ENCODE measurements at places on chromosomes 3 and 15.
A peak's percentile ranks its signal among the peaks of the same experiment; 100 is the strongest.

GRCh38 chr3:195102609-195103467 is 168.1 kb downstream of the XXYLT1 start:
- no peaks in the 10 kb centered on the region for H3K36me3 ChIP-seq
- no peak overlapping the region for H3K4me3 ChIP-seq
- no peak overlapping the region for H3K27ac ChIP-seq
- H3K27me3 ChIP-seq = no peaks in the 10 kb centered on the region
- no peaks in the 10 kb centered on the region for H3K4me1 ChIP-seq
- peak; percentile 26 for DNase-seq

DNA sequence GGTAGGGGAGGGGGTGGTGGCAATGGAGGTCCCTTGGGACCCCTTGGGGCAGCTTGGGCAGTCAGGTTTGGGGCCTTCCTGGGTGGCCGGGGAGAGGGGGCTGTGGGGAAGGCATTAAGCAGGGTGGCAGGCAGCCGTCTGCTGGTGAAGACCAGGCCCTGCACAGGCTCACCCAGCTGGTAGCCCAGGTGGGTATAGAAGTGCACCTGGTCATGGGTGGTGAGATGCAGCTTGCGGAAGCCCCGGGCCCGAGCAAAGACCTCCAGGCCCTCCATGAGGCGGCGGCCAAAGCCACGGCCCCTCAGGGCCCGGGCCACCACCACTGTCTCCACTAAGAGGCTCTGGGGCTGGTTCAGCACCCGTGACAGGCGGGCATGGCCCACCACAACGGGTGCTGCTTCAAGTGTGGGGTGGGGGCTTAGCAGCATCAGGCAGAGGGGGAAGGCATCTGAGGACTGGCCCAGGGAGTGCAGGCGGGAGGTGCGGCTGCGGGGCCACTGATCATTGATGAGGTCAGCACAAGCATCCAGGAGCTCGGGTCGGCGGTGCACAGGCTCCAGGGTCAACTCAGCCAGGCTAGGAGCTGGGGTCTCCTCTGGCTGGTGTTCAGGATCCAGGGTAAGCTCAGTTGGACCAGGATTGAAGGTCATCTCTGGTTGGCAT is 2.4 kb downstream of the HYAL3 start:
- H3K4me1 ChIP-seq = peaks cover 31% of the 10 kb centered on the region
- DNase-seq = no peak
- no peaks in the 10 kb centered on the region for H3K27me3 ChIP-seq
- no peak overlapping the region for H3K27ac ChIP-seq
- no peaks in the 10 kb centered on the region for H3K36me3 ChIP-seq

GRCh38 chr3:195764961-195765706 is 44.4 kb downstream of the MUC20 start:
- no peak for DNase-seq
- no peaks in the 10 kb centered on the region for H3K4me1 ChIP-seq
- no peak overlapping the region for H3K27ac ChIP-seq
- no peak overlapping the region for H3K4me3 ChIP-seq
- no peaks in the 10 kb centered on the region for H3K27me3 ChIP-seq

- no peak overlapping the region for H3K4me3 ChIP-seq
- DNase-seq = no peak
- no peak overlapping the region for H3K27ac ChIP-seq
- no peaks in the 10 kb centered on the region for H3K4me1 ChIP-seq
- no peaks in the 10 kb centered on the region for H3K27me3 ChIP-seq
- no peaks in the 10 kb centered on the region for H3K36me3 ChIP-seq
These were observed 83.3 kb upstream of the SLITRK3 start for GRCh38 chr3:165279471-165279870.

- no peak overlapping the region for H3K27ac ChIP-seq
- no peaks in the 10 kb centered on the region for H3K4me1 ChIP-seq
- H3K27me3 ChIP-seq = no peaks in the 10 kb centered on the region
These were observed 179.5 kb upstream of the NSMCE3 start for GRCh38 chr15:29449136-29449535.

DNA sequence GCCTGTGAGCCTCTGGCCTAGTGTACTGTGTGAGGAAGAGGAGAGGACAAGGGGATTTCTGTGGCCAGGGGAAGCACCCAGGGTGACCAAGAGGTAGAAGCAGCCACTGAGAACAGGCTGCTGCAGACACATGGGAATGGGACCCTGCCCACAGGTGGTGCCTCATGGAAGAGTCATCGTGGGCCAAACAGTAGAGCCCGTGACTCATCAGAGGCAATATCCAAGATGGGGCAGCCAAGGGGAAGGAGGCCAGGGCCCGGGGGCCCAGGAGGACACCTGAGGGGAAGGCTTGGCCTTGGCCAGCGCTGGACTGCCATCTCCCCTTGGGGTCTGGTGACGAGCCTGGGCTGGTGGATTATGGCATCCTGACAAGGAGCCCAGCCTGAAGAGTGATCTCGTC is 275.0 kb upstream of the LYSMD4 start:
- no peak for DNase-seq
- no peak overlapping the region for H3K27ac ChIP-seq
- H3K4me1 ChIP-seq = no peaks in the 10 kb centered on the region
- no peak overlapping the region for H3K4me3 ChIP-seq

- no peaks in the 10 kb centered on the region for H3K36me3 ChIP-seq
- H3K27me3 ChIP-seq = no peaks in the 10 kb centered on the region
- no peak overlapping the region for H3K4me3 ChIP-seq
- no peaks in the 10 kb centered on the region for H3K4me1 ChIP-seq
These were observed 99.1 kb downstream of the UBE2E2 start for GRCh38 chr3:23302271-23302670.

DNA sequence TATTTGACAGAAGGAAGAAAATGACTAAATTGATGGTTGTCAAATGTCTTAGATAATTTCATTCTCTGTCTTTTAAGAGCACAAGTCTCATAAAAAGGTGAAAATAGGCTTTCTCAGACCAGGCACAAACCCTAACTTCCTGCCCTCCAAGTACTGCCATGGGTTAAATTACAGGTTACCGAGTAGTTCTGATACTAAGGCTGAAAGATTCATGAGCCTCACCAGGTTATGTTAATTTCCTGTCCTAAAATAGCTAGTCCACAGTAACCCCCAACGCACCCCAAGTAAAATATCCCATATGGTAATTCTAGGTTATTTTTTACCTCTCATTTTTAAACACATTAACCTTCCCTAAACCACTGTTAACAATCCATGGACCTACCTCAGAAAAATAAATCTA is 42.0 kb downstream of the GSK3B start:
- H3K27me3 ChIP-seq = no peaks in the 10 kb centered on the region
- DNase-seq = no peak
- no peak overlapping the region for H3K27ac ChIP-seq
- no peak overlapping the region for H3K4me3 ChIP-seq
- H3K36me3 ChIP-seq = no peaks in the 10 kb centered on the region

- peaks cover 4% of the 10 kb centered on the region for H3K4me1 ChIP-seq
- DNase-seq = no peak
- no peak overlapping the region for H3K27ac ChIP-seq
- peaks cover 33% of the 10 kb centered on the region for H3K36me3 ChIP-seq
- H3K4me3 ChIP-seq = no peak overlapping the region
These were observed 7.8 kb downstream of the ANAPC13 start for GRCh38 chr3:134477938-134478337.

- no peaks in the 10 kb centered on the region for H3K27me3 ChIP-seq
- no peak for DNase-seq
- no peaks in the 10 kb centered on the region for H3K36me3 ChIP-seq
- H3K4me1 ChIP-seq = no peaks in the 10 kb centered on the region
- H3K27ac ChIP-seq = no peak overlapping the region
- H3K4me3 ChIP-seq = no peak overlapping the region
These were observed 92.7 kb downstream of the MYLK start for GRCh38 chr3:123791417-123791816.

- no peaks in the 10 kb centered on the region for H3K4me1 ChIP-seq
- H3K27ac ChIP-seq = no peak overlapping the region
These were observed 259.1 kb upstream of the TPM1 start for GRCh38 chr15:62783303-62783957.

DNA sequence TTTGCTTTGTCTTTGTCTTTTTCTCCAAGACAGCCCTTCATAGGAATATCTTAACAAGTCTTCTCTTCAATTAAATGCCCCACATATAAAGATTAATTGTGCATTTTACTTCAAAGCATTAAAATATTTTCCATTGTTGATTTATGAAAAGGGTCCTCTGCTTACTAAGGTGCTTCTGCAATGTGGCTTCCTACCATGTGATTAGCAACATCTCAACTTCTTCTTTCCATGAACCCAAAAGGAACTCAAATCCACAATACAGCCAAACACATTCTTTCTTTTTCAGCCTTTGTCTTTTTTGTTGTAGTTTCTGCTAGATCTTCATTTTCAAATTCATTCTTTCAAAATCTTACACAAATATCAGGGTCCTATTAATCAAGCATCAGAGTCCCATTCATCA is 309.2 kb downstream of the NSUN3 start:
- H3K27me3 ChIP-seq = no peaks in the 10 kb centered on the region

GRCh38 chr3:159669766-159670165 is 318.9 kb upstream of the IL12A start:
- no peak overlapping the region for H3K4me3 ChIP-seq
- no peaks in the 10 kb centered on the region for H3K36me3 ChIP-seq
- no peak overlapping the region for H3K27ac ChIP-seq
- no peak for DNase-seq
- no peaks in the 10 kb centered on the region for H3K27me3 ChIP-seq
- H3K4me1 ChIP-seq = no peaks in the 10 kb centered on the region

DNA sequence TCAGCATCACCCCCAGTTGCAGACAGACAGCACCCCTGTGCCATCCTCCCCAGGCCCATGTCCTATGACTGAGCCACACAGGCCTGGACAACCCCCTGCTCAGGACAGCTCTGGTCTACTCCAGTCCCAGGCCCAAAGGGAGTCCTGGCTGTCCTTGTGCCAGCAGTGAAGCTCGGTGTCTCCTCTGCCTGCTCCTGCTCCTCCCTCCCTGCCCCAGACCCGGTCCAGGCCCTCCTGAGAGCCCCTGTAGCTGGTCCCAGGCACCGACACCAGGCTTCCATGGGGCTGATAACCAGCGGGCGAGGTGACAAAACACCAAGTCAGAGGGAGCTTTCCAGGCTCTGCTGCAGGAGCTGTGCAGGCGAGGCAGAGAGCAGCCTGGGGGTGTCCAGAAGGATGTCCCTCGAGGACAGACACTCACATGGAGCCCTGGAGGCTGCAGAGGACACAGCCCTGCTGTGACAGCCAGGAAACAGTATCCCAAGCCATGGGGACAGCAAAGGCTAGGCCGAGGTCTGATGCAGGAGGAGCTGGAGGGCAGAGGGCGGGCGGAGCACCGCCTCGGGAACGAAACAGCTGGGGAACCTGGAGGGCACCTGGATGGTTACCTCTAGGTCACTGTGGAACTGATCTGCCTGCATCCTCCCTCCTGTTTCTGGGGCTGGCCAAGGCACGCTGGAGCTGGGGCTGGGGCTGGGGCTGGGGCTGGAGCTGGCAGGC is 103.8 kb upstream of the PRR20G start:
- no peak for DNase-seq
- H3K27me3 ChIP-seq = no peaks in the 10 kb centered on the region
- H3K4me3 ChIP-seq = no peak overlapping the region
- no peaks in the 10 kb centered on the region for H3K36me3 ChIP-seq
- no peaks in the 10 kb centered on the region for H3K4me1 ChIP-seq
- H3K27ac ChIP-seq = no peak overlapping the region

DNA sequence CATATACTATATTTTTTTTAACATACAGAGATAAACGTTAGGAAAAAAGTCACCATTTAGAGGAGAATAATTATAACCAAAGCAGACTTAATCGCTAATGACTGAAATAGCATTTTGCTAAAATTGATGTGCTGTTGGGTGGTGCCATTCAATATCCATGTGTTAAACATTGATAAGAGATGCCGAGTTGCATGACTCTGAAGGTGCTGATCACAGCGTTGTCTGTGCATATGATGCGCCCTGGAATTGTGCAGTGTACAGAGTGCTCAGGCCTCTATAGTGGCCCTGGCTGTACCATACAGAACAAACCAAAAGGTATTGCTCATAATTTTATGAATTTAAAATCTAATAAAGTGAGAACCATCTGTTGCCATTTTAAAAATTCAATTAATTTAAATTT is 168.3 kb downstream of the MEIS2 start:
- no peak for DNase-seq
- H3K27me3 ChIP-seq = no peaks in the 10 kb centered on the region
- no peak overlapping the region for H3K27ac ChIP-seq
- H3K4me3 ChIP-seq = no peak overlapping the region

- no peak overlapping the region for H3K4me3 ChIP-seq
- no peaks in the 10 kb centered on the region for H3K27me3 ChIP-seq
- no peaks in the 10 kb centered on the region for H3K36me3 ChIP-seq
- H3K27ac ChIP-seq = no peak overlapping the region
- DNase-seq = no peak
- no peaks in the 10 kb centered on the region for H3K4me1 ChIP-seq
These were observed 333.1 kb downstream of the RORA start for GRCh38 chr15:60895986-60896385.

GRCh38 chr3:41202834-41203345 is 3.6 kb downstream of the CTNNB1 start:
- H3K4me1 ChIP-seq = peaks cover 71% of the 10 kb centered on the region
- no peaks in the 10 kb centered on the region for H3K36me3 ChIP-seq
- peak overlapping the region; percentile 8 for H3K4me3 ChIP-seq
- no peak for DNase-seq

GRCh38 chr15:48313216-48313615 is 18.0 kb upstream of the DUT start:
- no peaks in the 10 kb centered on the region for H3K4me1 ChIP-seq
- no peak for DNase-seq
- no peak overlapping the region for H3K4me3 ChIP-seq
- H3K27me3 ChIP-seq = no peaks in the 10 kb centered on the region

DNA sequence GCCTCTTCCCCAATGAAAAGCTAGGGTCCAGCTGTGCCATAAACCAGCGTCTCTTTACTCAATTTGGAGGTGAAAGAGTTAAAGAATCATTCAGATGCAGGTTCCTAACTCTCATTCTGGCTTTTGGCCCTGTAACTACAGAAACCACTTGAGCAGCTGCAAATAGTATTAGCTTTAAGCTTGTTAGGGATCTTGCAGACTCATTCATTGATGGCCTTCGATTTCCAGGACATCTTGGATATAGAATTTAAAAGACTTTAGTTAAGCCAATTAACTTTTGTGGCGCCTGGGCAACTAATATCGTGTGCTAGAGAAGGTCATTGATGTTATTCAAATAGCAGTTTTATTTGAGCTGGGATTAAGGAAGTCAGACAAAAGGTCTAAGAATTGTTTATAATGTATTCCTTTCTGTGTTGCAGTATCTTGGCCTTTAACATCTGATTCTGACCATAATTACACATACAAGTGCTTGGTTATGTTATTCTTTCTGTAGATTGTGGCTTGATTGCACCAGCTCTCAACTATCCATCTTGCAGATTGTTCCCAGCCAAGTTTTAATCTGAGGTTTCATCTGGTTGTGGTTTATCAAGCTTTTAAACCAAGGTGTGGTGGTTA is 185.3 kb downstream of the CACNA2D3 start:
- H3K4me3 ChIP-seq = no peak overlapping the region
- no peaks in the 10 kb centered on the region for H3K4me1 ChIP-seq
- DNase-seq = no peak
- no peaks in the 10 kb centered on the region for H3K36me3 ChIP-seq
- no peaks in the 10 kb centered on the region for H3K27me3 ChIP-seq
- no peak overlapping the region for H3K27ac ChIP-seq

GRCh38 chr3:180996415-180996932 is 6.9 kb upstream of the DNAJC19 start:
- no peaks in the 10 kb centered on the region for H3K4me1 ChIP-seq
- no peak overlapping the region for H3K27ac ChIP-seq
- no peak for DNase-seq
- H3K4me3 ChIP-seq = no peak overlapping the region

GRCh38 chr3:191499307-191500080 is 38.5 kb downstream of the PYDC2 start:
- no peak overlapping the region for H3K27ac ChIP-seq
- no peak for DNase-seq
- no peaks in the 10 kb centered on the region for H3K27me3 ChIP-seq
- H3K4me1 ChIP-seq = no peaks in the 10 kb centered on the region
- H3K4me3 ChIP-seq = no peak overlapping the region

All from CD8-positive, alpha-beta memory T cell (primary cell).